Dorsolateral prefrontal cortex (tissue), 122 donors: ENCODE measurements at places on chromosomes 1 and 21.

DNA sequence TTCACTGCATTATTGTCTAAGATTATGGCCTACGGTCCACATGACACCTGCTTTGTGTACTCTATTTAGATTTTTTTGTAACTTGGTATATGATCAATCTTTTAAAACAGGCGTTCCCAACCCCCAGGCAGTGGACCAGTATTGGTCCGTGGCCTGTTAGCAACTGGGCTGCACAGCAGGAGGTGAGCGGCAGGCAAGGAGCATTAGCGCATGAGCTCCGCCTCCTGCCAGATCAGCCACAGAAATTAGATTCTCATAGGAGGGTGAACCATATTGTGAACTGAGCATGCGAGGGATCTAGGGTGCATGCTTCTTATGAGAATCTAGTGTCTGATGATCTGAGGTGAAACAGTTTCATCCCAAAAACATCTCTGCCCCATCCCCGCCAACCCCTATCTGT is 228.4 kb upstream of the NR5A2 start:
- no peak for DNase-seq

DNA sequence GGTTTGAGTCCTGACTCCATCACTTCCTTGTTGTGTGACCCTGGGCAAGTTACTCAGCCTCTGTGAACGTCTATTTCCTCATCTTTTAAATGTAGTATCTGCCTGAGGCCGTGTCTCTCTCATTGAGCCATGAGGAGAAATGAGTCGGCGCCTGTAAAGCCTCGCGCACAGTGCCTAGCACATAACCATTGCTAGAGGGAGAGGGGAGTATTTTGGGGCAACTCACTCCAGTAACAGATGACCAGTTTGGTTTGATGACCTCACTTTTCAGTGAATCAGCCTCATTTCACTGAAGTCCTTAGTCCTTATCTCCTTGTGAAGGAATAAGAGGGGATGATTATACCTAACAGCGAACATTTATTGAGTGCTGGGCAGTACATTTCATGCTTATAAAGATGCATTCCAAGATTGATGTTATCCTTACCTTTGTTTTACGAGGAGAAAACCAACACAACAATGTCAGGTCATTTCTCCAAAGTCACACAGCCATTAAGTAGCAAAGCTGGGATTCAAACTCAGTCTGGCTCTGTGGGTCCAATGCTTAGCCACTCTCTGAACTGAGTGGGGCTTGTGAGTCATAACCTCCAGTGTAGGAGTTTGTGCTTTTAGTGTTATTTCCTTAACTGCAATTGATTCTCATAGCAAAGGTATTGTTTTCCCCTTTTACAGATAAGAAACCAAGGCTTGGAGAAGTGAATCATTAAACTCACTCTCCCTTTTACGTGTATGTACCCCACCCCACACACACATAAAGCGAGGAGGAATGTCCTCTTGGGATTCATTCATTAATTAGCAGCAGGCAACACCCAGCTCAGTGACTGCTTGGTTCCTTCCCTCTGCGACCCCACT is 25.9 kb downstream of the KCNC4 start:
- DNase-seq = no peak

GRCh38 chr1:151849126-151849525 is 4.4 kb downstream of the THEM5 start:
- no peak for DNase-seq

DNA sequence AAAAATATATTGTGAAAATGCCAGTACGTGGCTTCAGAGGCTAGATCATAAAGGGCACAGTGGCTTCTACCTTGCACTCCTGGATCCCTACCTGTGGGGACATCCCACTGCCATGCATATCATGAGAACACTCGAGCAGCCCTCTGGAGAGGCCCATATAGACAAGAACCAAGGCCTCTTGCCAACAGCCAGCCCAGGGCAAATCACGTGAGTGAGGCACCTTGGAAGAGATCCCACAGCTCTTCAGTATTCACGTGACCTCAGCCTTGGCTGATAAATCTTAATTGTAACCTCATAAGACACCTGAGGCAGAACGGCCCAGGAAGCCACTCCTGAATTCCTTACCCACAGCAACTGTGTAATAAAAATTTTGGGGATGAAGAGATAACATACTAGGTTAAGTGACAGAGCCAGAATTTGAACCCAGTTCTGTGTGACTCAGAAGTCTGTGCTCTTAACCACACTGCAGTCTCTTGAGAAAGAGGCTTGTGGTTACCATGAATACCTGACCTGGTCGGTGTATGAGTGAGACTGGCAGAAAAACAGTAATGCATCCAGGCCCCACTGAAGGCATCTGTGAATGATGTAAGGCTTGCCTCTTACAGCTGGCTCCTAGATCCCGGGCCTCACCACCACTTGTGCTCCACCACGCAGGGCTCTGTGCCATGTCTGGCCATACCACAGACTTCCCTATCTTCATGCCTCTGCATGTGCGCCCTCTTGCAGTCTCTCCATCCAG is 6.9 kb upstream of the A3GALT2 start:
- DNase-seq = peak; percentile 71

DNA sequence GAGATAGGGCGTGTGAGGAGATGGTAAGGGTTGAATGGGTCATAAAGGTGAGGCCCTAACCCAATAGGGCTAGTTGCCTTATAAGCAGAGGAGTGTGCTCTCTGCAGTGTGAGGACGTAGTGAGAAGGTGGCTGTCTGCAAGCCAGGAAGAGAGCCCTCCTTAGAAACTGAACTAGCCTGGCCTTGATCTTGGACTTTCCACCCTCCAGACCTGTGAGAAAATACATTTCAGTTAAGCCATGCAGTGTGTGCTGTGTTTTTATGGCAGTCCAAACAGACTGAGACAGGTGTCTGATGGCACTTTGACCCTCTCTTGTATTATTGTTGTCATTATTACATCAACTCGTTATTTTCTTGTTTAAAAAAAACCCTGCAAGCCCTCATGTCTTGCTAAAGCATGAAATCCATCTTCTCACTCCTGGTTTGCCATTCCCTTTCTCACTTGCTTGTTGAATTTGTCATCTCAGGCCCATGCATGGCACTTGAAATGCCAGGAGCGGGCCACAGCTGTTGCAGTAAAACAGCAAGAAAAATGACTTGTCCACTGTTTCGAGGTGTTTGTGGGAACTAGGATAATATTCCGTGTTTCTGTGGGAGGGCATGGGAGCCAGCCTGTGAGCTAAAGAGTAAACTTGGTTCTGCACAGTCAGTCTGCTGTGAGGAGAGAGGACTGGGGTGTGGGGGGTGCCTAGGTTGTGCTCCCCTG is 78.6 kb downstream of the STUM start:
- no peak for DNase-seq

- no peak for DNase-seq
Observed at GRCh38 chr1:62335656-62336055, 16.4 kb upstream of the KANK4 start.

GRCh38 chr1:12629511-12629956 is 11.5 kb upstream of the DHRS3 start:
- DNase-seq = no peak

DNA sequence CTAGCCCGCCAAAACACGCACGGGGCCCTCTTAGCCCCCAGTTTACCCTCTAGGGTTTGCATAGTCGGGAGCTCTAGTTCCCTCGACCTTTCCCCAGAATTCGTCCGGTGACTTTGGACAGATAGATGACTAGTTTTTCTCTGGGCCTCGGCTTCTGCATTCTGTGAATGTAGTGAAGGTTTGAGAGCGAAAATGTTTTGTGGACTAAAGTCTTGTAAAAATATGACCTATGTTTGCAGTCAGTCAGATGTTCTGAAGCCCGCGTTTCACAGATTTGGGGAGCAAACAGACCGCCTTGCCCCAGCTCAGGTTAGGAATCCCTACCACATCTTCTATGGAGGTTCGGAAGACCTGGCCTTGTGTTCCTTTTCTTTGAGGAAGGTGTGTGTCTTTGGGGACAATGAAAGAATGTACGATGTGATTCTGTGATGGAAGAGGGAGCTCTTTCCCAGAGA is 401 bp downstream of the UQCRH start:
- no peak for DNase-seq

DNA sequence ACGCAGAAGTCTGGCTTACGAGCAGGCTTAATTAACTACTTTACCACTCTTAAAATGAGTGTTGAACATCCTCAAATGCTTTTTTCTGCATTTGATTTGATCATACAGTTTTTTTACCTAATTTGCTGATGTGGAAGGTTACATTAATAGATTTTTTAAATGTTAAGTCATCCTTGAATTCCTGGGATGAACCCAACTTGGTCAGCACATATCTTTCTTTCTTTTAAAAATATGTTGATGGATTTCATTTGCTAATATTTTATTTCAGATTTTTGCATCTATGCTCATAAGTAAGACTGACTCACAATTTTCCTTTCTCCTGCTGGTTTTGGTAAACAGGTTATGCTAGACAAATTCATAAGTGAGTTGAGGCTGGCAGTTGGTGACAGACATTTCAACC is 82.9 kb downstream of the LHX4 start:
- DNase-seq = no peak

- DNase-seq = no peak
Observed at GRCh38 chr1:88230126-88230525, 453.9 kb upstream of the PKN2 start.

GRCh38 chr1:10324627-10325026 is 74.2 kb upstream of the PGD start:
- DNase-seq = no peak

DNA sequence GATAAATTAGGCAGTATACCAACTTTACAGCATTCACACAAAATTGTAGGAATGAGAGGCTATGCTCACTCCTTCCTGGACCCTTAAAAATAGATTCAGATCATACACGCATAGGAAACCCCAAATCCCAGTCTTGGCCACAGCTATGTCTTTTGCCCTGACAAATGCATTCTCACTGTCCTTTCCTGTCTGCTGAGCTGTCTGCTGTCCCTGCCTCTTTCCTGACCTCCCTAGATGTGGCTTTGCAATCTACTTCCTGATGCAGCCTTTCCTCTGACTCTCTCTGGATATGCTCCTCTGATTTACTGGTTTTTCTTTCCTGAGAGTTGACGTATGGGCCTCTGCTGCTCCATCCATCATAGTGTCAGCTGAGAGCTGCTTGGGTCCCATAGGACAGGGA is 59.8 kb upstream of the SLC35F3 start:
- no peak for DNase-seq

- DNase-seq = no peak
Observed at GRCh38 chr21:18545908-18546307, 142.3 kb upstream of the TMPRSS15 start.

DNA sequence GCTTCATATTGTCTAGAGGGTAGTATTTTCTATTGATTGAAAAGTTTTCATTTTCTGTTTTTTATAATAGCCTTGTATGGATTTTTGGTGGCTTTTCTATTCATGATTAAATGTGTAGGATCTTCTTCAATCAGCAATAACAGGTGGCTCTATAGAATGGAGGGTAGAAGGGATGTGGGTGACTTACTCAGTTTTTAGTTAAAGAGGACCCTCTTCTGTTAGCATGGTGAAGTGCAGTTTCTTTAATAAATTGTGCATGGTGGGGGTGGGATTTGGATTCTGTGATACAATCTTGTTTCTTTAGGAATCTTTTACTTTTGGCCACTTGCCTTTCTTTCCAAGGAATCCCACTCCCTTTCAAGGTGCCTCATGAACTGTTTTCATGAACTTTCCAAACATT is 64.7 kb downstream of the SLC35A3 start:
- no peak for DNase-seq

DNA sequence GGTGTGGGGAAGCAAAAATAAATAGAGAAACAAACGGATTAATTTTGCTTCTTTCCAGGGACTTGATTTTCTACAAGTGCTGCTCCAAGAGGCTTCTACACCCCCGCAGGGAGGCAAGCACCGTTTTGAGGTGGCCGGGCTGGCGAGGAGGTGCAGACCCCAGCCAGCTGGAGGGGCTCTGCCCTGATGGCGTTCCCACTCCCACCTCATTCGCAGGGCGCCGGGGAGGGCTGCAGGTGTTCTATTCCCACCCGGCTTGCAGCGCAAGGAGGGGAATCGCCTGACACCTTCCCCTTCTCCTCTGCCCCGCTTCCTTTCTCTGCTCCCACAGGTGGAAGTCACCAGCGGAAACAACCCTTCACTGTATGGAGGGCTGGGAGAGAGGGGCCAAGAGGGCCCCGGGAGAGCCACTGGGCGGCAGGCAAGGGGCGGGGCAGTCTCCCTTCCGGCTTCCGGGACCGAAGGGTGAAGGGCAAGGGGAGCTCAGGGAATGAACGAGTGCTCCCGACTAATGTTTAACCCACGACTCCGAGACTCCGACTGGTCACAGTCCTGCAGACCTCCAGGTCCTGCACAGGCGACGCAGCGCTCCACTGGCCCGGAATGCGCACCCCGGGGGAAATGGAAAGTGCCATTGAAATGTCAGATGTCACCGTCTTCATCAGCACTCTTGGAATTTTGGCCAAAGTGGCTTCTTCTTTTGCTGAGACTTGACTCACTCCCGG is 29.1 kb downstream of the TEX35 start:
- peak; percentile 61 for DNase-seq

DNA sequence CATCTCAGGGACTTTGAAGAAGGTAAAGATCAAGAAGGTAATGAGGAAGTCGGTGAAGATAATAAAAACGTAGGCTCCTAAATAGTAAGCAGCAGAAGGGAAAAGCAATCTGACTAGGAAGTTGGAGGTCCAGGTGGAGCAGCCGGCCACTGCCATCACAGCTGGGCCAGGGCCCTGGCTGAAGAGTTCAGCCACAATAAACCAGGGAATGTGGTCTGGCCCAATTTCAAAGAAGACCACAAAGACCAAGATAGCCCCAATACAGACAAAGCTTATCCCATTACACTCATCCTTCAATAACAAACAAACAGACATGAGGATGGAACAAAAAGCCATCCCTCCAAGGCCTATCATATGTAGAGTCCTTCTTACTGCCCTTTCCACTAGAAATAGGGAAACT is 18.4 kb upstream of the JAK1 start:
- no peak for DNase-seq

GRCh38 chr1:201050515-201051277 is 27.2 kb upstream of the KIF21B start:
- DNase-seq = no peak

DNA sequence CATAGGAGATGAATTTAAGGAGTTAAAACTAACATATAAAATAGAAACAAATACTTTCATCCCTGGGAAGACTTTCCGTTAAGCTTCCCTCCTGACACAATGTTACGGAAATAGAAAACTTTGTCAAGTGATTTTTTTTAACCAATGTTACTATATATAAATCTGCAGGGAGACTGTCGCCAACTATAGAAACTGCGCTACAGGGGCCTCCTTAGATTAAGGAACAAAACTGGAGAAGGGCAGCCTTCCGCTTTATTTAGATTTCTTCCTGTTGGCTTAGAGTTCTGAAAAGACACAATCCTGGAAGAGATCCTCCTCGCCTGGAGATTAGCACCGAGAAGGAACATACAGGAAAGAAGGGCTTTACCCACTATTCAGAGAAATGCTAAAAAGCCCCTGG is 1.5 kb downstream of the MGST3 start:
- DNase-seq = no peak

DNA sequence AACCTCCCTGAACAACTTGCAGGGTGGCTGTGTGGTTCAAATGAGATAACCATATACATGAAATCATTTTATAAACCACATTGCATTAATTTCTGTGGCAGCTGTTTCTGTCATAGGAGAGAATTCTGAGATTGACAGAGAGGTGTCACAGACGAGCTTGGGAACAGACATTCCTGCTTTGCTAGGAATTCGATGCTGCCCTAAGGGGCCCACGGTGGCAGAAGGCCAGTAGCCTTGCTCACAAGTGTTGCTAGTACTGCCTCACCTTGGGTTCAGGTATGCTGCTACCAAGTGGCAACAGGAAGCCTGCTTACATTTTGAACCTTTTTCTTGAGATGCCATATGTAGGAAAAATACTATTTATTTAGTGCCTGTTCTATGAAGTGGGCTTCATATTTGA is 13.4 kb downstream of the KCNA10 start:
- no peak for DNase-seq

- no peak for DNase-seq
Observed at GRCh38 chr1:164511001-164511705, 47.8 kb upstream of the PBX1 start.
